ENCODE measurements at places on chromosomes 6 and 20.

- DNase-seq, result no peak
These were observed 54.9 kb downstream of the ANKRD6 start for GRCh38 chr6:89487864-89488263.

DNA sequence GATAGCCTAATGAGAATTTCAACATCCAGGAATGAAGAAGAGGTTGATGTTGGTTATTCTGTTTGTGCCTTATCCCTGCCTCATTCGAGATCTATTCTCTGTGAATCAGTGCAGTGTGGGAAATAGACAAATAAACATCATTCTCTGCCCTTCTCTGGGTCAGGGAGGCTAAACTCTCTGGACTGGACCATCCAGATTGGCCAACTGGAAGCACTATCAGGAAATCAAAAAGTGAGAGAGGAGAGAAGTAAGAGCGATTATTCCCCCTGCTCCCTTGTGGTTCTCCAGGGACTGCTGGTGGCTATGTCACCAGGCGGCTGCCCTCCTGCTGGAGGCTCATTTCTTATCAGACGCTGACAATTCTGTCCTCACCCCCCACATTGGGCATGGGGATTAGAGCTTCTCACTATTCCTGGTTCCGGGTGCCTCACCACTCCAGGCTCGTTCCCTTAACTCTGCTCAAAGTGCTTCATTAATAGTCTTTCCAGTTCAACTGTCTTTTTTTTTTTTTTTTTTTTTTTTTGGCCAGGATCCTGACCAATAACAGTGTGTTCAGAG is 201.7 kb upstream of the RREB1 start:
- DNase-seq, result no peak

DNA sequence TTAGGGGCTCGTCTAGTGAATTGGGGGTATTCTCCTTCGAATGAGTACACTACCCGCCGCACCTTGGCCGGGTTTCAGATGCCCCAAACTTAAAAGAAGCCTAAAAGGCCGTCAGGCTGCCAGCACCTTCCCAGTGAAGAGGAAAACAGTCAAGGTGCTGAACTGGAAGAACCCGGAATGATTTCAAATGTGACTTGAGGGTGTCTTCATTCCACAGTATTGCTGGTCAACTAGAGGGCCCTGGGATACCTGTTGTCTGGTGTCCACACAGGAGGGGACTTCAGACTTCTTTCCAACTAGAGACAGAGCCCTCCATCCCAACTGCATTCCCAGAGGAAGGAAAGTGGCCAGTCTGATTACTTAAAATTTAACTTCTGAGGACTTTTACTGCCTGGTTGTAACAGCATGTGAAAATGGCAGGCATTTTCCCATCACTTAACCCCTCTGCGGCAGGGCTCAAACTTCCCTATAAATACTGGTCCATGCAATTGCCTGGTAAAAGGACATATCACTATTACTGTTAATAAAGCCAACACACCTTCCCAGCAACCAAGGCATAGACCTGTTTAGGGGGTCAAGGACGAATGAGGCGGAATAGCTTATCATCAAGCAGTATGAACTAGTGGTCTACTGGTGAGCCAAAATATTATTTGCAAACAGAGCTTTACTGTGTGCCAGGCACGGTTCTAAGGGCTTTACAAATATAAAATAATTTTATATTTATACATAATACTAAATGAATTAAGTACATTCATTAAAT is 651 bp upstream of the SAMHD1 start:
- no peak for DNase-seq

DNA sequence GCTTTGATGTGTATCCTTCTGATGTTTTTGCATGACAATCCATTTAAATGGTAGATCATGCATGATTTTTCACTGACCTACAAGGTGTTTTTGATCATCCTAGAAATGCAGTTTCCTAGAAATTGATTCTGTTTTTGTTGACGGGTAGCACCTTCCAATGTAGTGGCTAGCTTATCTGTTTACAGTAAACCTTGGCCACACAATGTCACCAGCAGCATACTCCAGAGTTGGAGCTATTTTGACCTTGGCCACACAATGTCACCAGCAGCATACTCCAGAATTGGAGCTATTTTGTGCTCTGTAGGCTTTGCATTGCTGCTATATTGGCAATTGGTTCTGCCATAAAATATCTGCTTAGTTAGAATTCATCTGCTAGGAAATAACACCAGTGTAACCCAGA is 74.6 kb upstream of the NAA20 start:
- no peak for DNase-seq

DNA sequence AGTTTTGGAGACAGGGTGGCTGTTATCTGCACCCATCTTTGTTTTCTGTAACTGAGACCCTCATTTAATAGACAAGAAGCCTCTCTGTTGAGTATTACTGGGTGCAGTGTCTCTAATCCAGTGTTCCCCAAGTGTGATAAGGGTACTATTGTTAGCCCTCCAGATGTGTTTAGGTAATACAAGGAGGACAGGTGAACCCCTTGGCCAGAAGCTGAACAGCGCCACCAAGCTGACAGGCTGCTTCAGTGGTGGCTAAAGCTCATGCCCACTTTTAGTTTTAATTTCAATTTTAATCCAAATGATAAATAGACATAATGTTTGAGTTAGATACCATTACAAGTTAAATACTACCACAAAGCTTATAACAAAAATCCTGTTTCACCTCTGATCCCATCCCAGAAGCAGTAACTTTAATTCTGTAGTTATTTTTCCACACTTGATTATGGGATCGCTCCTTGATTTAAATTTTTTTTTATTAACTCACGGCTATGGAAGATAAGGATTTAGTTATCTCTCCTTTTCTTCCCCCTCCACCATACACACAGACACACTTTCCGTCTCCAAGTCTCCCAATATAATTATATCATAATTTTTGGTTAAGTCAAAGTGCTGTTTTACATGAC is 8.4 kb upstream of the STK35 start:
- DNase-seq, result no peak

GRCh38 chr6:106072501-106073090 is 13.5 kb upstream of the PRDM1 start:
- DNase-seq, result no peak

DNA sequence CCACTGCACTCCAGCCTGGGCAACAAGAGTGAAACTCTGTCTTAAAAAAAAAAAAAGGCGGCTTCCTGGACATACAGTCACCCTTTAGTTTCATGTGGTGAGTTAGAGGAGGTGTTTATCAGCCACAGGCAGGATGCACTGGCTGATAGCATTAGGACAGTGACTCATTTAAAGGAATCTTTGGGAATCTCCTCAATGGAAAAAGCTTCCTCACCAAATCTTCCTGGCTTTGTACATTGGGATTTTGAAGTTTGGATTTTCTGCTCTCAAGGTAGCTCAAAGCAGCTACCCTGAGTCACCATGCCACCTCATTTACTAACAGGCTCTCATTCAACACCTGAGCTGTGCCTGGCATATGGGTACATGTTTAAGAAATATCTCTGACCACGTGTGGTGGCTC is 20.2 kb downstream of the PRPH2 start:
- DNase-seq, result no peak

- no peak for DNase-seq
These were observed 137.3 kb downstream of the TMEM200A start for GRCh38 chr6:130503146-130503545.

DNA sequence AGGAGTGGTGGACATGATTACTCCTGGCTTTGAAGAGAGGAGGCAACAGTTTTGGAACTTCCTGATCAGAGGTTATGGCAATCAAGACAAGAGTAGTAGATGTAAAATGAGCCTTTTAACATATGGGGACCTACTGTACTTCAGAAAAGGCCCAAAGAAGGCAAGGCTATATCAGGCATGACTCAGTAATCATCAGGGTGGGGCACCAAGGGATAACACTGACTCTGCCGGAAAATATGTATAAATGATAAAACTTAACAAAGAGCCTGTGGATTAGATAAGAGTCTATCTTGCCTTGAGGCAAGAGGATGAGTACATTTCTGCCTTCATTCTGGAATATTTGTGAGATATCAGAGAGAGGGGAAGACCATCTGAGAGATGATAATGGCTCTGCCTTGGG is 1389.9 kb upstream of the MAP3K7 start:
- DNase-seq, result no peak

GRCh38 chr20:42611889-42612837 is 577.5 kb downstream of the PTPRT start:
- DNase-seq, result no peak

- DNase-seq, result no peak
These were observed 28.1 kb downstream of the COL11A2 start for GRCh38 chr6:33164176-33164575.

DNA sequence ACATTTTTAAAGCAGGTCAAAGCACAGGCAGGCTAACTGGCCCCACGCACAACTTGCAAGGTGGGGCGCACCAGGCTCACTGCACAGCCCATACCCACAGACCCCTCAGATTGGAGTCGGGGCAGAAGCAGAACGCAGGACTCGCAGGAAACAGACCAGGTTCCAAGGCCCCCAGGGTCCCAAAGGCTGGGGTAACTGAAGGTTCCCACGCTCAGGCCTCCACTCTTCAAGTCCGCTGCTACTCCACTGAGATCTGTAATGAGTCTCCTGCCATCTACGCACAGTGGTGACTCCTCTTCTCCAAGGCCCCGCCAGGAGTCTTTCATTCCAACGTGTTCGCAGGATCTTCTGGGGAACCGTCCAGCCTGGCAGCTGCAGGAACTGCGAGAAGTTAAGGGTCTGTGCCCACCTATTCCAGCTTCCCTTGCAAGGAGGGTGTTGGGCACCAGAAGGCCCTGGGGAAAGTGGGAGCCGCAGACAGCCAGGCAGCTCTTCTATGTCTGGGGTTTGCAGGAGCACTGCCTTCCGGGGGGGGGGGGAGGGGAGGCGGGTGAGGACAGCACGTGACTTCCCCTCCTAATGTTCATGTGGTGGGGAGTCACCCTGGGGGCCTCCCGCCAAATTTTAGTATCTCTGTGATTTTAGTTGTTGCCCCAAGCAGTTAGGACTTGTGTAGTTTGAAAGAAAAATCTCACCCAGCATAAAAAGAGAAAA is 2.0 kb upstream of the TAF4 start:
- no peak for DNase-seq

DNA sequence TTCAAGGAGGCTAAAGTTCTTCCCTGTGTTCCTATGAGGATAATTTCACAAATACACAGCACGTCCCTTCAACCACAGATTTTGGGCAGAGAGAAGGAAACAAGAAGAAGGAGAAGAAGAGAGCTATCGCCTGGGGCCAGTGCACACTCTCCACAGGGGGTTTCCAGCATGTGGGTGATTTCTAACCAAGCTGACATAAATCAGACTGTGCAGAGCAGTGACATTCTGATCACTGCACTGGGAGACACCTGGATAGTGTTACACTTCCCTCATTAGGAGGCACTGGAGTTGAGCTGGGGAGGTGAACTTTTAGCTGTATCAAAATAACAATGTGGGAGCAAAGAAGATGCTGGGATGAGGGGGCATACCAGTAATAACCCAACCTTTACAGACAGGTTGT is 71.8 kb upstream of the CENPW start:
- DNase-seq, result no peak
